Ureter (tissue), 1 donor: ENCODE measurements at places on chromosomes 7 and 10.

- no peak for DNase-seq
These were observed 216.5 kb downstream of the VTI1A start for GRCh38 chr10:112663234-112664125.

- no peak for DNase-seq
These were observed 22.4 kb upstream of the SMC3 start for GRCh38 chr10:110544958-110545537.

GRCh38 chr10:94443047-94443446 is 40.7 kb downstream of the TBC1D12 start:
- DNase-seq = no peak

DNA sequence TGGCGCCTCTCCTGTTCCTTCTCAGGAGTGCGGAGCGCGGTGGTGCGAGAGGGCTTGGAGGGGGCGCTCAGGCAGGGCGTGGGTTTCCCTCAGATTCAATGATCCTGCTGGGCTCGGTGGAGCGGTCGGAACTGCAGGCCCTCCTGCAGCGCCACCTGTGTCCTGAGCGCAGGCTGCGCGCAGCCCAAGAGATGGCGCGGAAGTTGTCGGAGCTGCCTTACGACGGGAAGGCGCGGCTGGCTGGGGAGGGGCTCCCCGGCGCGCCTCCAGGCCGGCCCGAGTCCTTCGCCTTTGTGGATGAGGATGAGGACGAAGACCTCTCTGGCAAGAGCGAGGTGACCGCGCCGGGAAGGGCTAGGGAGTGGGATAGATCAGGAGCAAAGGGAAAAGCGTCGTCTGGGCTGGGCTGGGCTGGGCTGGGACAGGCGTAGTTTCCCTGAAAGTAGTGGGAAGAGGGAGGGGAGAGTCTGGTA is 17.0 kb downstream of the FAM131B start:
- DNase-seq = no peak

- DNase-seq = no peak
These were observed 12.7 kb downstream of the MYO1G start for GRCh38 chr7:44965937-44966730.

- DNase-seq = no peak
These were observed 5.7 kb downstream of the CHST3 start for GRCh38 chr10:71969929-71970328.
